ENCODE measurements at places on chromosomes 4 and X. TPM values are rescaled to one million over a fixed set of nuclear protein-coding genes. Genes with fewer than 3 reads are reported as not detected.

- no peaks in the 10 kb centered on the region for H3K36me3 ChIP-seq
- DNase-seq = no peak
- no peak overlapping the region for H3K27ac ChIP-seq
Measured at GRCh38 chr4:162015090-162015489, 148.7 kb downstream of the FSTL5 start.

DNA sequence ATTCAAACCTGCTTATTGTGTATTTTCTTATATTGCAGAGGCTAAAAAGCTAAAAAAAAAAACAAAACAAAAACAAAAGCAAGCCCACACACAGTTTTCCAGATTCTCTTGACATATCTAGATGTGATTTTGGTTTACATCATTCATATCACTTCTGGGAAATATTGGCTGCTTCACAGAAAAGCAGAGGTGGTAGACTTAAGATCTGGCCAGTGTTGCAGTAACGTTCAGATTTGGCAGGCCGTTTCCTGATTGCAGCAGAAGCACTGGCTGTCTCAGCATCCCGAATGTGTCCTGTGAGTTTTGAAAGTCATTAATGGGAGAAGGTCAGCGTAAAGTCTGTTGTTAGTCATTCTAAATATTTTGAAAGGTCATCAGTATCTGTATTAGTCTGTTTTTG is 2062.0 kb downstream of the ARAP2 start:
- no peaks in the 10 kb centered on the region for H3K36me3 ChIP-seq
- DNase-seq = peak; percentile 62
- H3K27ac ChIP-seq = peak overlapping the region; percentile 78
- no peak overlapping the region for H3K4me3 ChIP-seq
- no peaks in the 10 kb centered on the region for H3K27me3 ChIP-seq

DNA sequence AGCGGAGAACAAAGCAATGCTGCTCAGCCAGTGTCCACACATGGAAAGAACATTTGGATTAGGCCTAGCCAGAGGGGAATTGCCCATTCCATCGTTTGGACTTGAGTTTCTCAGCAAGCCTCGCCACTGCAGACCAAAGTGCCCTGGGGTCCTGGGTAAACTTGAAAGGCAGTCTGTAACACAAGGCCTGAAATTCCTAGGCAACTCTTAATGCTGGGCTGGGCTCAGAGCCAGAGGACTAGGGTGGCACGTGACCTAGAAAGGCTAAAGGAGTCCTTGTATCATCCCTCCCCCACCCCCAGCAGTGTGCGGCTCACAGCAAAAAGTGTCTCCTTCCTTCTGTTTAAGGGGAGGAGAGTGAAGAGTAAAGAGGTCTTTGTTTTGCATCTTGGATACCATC is 210.4 kb upstream of the ARX start:
- H3K4me1 ChIP-seq = no peaks in the 10 kb centered on the region
- H3K36me3 ChIP-seq = no peaks in the 10 kb centered on the region
- H3K27me3 ChIP-seq = no peaks in the 10 kb centered on the region
- no peak overlapping the region for H3K27ac ChIP-seq
- no peak overlapping the region for H3K4me3 ChIP-seq

Gene FOXR2
- total RNA-seq = not detected

Gene ADH1A
- total RNA-seq = not detected

DNA sequence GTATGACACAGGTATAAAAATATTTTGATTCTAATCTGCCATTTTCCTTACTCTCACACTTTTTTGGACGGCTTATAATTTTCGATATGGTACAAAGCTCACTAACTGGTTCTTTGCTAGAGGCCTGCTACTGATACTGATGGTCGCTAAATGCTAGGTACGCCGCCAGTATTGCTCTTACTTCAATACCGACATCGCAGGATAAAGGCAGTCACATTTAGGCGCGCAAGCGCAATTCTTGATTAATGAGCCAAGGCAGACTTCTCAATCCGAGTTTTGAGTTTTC is 557 bp upstream of the USP38 start:
- no peaks in the 10 kb centered on the region for H3K27me3 ChIP-seq
- H3K36me3 ChIP-seq = no peaks in the 10 kb centered on the region
- no peak for DNase-seq
- H3K27ac ChIP-seq = peak overlapping the region; percentile 91
- H3K4me1 ChIP-seq = peaks cover 3% of the 10 kb centered on the region
- H3K4me3 ChIP-seq = peak overlapping the region; percentile 82

GRCh38 chr4:14528918-14529317 is 473.4 kb upstream of the CPEB2 start:
- no peaks in the 10 kb centered on the region for H3K4me1 ChIP-seq
- H3K36me3 ChIP-seq = no peaks in the 10 kb centered on the region
- H3K27ac ChIP-seq = no peak overlapping the region
- H3K4me3 ChIP-seq = no peak overlapping the region
- no peaks in the 10 kb centered on the region for H3K27me3 ChIP-seq

DNA sequence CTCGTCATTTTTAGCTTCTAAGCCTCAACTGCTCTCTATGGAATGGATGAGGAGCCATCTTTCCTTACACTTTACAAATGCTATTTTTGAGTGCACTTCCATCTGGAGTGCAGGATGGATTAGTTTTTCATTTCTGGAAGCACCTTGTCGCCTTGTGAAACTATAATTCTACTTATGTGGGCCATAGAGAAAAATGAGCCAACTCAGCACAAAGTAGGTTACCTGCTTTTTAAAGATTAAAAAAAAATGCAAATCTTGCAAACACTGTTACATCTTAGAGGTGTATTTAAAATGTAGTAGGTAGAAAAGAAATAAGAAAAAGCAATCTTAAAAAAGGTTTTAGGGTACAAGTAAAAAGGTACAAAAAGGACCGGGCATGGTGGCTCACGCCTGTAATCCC is 10.9 kb downstream of the BOD1L1 start:
- H3K27ac ChIP-seq = no peak overlapping the region
- H3K27me3 ChIP-seq = no peaks in the 10 kb centered on the region
- no peak overlapping the region for H3K4me3 ChIP-seq
- H3K4me1 ChIP-seq = no peaks in the 10 kb centered on the region
- no peak for DNase-seq

Gene COL25A1
- total RNA-seq = under 0.01 TPM

Gene BRS3
- not detected for total RNA-seq

Gene ADH1B
- total RNA-seq = 364 TPM

Gene DUX4
- not detected for total RNA-seq

GRCh38 chrX:81261576-81261975 is 59.7 kb downstream of the SH3BGRL start:
- no peak overlapping the region for H3K4me3 ChIP-seq
- H3K27me3 ChIP-seq = no peaks in the 10 kb centered on the region
- DNase-seq = peak; percentile 84
- no peaks in the 10 kb centered on the region for H3K36me3 ChIP-seq
- H3K4me1 ChIP-seq = peaks cover 3% of the 10 kb centered on the region
- H3K27ac ChIP-seq = no peak overlapping the region

GRCh38 chrX:105701310-105702052 is 120.9 kb upstream of the NRK start:
- DNase-seq = peak; percentile 2
- no peak overlapping the region for H3K4me3 ChIP-seq
- no peaks in the 10 kb centered on the region for H3K36me3 ChIP-seq
- H3K4me1 ChIP-seq = no peaks in the 10 kb centered on the region
- H3K27ac ChIP-seq = no peak overlapping the region

- H3K36me3 ChIP-seq = no peaks in the 10 kb centered on the region
- DNase-seq = no peak
- no peak overlapping the region for H3K4me3 ChIP-seq
- H3K4me1 ChIP-seq = no peaks in the 10 kb centered on the region
- no peak overlapping the region for H3K27ac ChIP-seq
Measured at GRCh38 chrX:118755633-118756032, 28.2 kb downstream of the IL13RA1 start.

Gene IDS
- total RNA-seq = 21.3 TPM

DNA sequence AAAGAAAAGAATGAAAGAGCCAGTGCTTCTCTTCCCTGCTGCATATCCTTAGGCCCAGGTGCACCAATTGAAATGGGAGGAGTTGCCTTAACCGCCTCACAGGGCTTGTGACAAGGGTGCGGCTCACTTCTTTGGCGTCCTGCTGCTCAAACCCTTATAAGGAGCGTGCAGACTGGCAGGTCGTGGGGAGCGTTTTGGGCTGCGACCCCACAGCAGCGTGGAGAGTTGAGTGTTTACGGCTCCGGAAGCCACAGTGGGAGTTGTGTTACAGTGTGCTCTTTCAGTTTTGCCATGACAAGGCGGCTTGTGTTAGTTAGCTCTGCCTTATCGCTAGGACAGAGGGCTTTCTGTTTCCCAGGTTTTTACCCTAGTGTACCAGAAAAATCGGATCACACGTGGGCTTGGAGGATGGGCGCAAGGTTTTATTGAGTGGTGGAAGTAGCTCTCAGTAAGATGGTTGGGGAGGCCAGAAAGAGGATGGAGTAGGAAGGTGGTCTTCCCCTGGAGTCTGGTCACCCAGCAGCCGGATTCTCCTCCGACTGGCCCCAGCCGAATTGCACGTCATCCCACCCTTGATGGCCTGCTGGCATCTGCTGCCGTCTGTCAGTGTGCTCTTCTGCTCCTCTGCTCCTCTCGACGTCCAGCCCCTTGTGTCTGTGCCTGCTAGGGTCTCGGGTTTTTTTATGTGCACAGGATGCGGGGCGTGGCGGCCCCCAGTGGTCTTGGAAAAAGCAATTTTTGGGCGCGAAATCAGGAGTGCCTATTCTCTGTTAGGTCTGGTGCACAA is 718.9 kb downstream of the ARAP2 start:
- no peak overlapping the region for H3K4me3 ChIP-seq
- H3K27ac ChIP-seq = no peak overlapping the region
- no peaks in the 10 kb centered on the region for H3K36me3 ChIP-seq
- no peaks in the 10 kb centered on the region for H3K4me1 ChIP-seq
- no peaks in the 10 kb centered on the region for H3K27me3 ChIP-seq

DNA sequence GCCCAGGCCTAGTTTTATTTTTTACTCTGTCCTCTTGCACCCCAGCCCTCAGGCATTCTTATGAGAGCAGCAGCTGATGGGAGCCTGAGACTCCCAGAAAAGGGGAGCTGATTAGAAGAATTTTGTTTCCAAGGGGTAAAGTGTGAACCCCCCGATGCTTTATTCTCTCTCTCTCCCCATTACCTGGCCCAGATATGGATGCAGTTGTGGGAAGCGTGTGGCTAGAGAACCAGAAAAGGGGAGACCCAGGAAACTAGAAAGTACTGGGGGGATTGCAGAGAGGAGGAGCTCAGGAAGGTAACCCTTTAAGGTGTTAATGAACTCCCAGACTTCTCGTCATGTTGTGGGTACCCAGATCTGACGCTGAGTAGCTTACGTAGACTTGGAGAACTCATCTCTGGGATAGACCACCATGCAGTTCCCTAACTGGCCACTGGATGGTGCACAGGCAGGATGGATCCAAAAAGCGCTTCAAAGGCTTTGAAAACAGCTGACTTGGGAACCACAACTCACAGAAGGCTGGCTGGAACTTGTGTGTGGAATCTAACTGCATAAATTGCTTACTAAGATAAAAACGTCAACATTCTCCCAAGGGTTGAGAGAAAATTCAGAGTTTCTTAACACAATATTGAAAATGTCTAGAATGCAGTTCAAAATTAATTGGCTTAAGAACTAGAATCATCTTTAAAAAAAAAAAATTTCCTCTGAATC is 64.7 kb downstream of the TBC1D14 start:
- no peak overlapping the region for H3K27ac ChIP-seq
- no peaks in the 10 kb centered on the region for H3K27me3 ChIP-seq
- H3K4me3 ChIP-seq = no peak overlapping the region
- no peaks in the 10 kb centered on the region for H3K36me3 ChIP-seq

Gene SSX4
- total RNA-seq = not detected

DNA sequence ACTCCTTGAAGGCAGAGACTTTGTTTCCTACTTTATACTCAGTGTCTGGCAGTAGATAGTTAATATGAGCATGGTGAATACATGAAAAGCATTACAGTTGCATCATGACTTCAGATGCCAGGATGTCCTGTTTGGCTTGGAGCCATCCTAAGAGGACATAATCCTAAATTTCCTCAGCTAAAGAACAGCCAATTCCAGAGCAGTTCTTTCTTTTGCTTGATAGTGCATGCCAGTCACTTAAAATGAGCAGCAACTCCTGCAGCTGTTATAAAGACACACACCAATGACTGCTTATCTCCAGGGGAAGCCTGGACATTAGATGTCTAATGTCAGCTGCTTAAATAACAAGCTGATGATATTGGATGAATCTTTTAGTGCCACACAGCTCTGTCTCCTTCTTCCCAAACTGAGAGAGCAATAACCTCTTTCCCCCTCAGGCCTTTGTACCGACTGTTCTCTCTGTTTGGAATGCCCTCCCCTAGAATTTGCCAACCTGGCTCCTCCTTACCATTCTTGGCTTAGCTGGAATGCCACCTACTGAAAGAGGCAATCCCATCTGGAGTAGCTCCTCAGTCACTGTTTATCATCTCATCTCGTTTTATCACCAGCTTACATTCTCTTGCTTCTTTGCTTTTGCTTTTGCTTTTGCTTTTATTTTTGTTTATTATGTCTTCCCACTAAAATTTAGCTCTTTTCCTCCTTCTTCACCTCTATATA is 100.8 kb upstream of the USP38 start:
- no peaks in the 10 kb centered on the region for H3K27me3 ChIP-seq
- H3K4me3 ChIP-seq = no peak overlapping the region
- H3K4me1 ChIP-seq = no peaks in the 10 kb centered on the region
- DNase-seq = peak; percentile 6
- no peaks in the 10 kb centered on the region for H3K36me3 ChIP-seq

- peaks cover 72% of the 10 kb centered on the region for H3K27me3 ChIP-seq
- H3K36me3 ChIP-seq = no peaks in the 10 kb centered on the region
- H3K4me1 ChIP-seq = peaks cover 2% of the 10 kb centered on the region
- H3K27ac ChIP-seq = no peak overlapping the region
Measured at GRCh38 chr4:173518425-173519102, 11.5 kb downstream of the HAND2 start.

- no peaks in the 10 kb centered on the region for H3K27me3 ChIP-seq
- no peak for DNase-seq
- H3K36me3 ChIP-seq = no peaks in the 10 kb centered on the region
- peaks cover 11% of the 10 kb centered on the region for H3K4me1 ChIP-seq
- H3K4me3 ChIP-seq = no peak overlapping the region
Measured at GRCh38 chr4:140057701-140058100, 96.3 kb downstream of the MAML3 start.

- no peaks in the 10 kb centered on the region for H3K36me3 ChIP-seq
- no peaks in the 10 kb centered on the region for H3K4me1 ChIP-seq
- H3K4me3 ChIP-seq = no peak overlapping the region
- no peak for DNase-seq
Measured at GRCh38 chr4:11596989-11597388, 168.3 kb upstream of the HS3ST1 start.

Gene GPRIN3
- under 0.01 TPM for total RNA-seq

- H3K4me1 ChIP-seq = peaks cover 8% of the 10 kb centered on the region
- peak overlapping the region; percentile 41 for H3K4me3 ChIP-seq
- no peaks in the 10 kb centered on the region for H3K27me3 ChIP-seq
- DNase-seq = peak; percentile 48
- H3K36me3 ChIP-seq = no peaks in the 10 kb centered on the region
Measured at GRCh38 chr4:139901531-139902320, 236.1 kb downstream of the MGST2 start.

GRCh38 chr4:17599826-17600225 is 14.6 kb upstream of the MED28 start:
- H3K4me3 ChIP-seq = no peak overlapping the region
- no peak for DNase-seq
- no peaks in the 10 kb centered on the region for H3K27me3 ChIP-seq
- H3K36me3 ChIP-seq = no peaks in the 10 kb centered on the region
- H3K27ac ChIP-seq = no peak overlapping the region
- no peaks in the 10 kb centered on the region for H3K4me1 ChIP-seq

All from fibroblast of lung (primary cell).